Daoy (cell line): ENCODE measurements at places on chromosomes 3 and 15.

- peak; percentile 62 for DNase-seq
Observed at GRCh38 chr3:194584866-194585265, 48.4 kb downstream of the TMEM44 start.

GRCh38 chr3:100653604-100654294 lies 44.3 kb downstream of the ADGRG7 start:
- no peak for DNase-seq

DNA sequence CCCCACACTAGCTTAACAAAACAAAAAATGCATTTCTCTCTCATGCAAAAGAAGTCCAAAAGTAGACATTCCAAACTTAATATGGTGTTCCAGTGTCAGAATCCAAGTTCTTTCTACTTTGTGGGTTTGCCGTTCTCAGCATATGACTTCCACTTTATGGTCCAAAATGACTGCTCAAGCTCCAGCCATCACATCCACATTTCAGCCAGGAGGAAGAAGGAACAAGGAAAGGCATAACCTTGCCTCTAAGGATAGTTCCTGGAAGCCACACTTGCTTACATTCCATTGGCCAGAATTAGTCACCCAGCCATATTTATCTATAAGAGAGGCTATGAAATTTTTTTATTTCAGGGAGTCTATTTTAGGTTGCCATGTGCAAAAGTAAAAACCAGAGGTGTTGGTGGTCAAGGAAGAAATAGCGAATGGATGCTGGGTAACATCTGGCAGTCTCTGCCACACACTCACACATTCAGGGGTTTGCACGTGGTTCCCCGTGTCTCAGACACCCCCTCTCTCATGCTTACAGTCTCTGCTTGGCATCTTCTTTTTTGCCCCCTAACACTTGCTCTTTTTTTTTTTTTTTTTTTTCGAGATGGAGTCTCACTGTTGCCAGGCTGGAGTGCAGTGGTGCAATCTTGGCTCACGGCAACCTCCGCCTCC lies 69.3 kb downstream of the RPL39L start:
- no peak for DNase-seq

DNA sequence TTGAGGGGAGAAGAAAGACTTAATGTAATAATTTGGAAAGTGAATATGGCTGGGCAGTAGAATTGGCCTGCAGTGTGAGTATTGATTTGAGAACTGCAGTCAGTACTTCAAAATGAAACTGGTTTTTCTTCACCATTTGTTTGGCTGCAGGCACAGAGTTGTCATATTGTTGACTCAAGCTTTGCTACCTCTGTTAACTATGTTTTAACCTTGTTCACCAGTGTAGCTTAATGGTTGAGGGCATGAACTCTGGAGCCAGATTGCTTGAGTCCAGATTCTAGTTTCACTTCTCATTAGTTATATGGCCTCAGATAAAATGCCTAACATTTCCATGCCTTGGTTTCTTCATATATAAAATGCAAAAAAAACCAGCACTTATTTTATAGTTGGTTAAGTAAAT lies 64.1 kb downstream of the CFAP44 start:
- no peak for DNase-seq

- no peak for DNase-seq
Observed at GRCh38 chr3:15217841-15218267, 11.8 kb downstream of the CAPN7 start.

DNA sequence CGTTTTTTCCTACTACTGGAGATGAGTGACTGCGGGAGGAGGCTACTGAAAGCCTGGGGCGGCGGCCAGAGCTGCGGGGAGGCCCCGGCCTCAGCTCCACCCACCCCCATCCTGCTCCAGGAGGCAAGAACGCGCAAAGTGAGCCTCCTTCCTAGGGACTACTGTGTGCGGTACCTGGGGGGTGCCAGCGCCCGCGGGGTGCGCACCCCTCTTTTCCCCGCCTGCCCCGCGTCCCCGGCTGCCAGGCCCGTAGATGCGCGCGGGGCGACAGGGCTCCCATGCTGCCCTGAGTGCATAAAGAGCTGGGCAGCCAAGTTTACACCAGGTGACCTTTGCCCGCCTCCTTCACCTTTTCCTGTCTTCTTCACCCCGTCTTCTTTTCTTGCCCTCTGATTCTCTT lies 2.5 kb upstream of the USF3 start:
- DNase-seq: no peak

- DNase-seq: no peak
Observed at GRCh38 chr3:29568355-29568754, 287.5 kb downstream of the RBMS3 start.

- DNase-seq: no peak
Observed at GRCh38 chr3:131470377-131470776, 32.4 kb downstream of the MRPL3 start.

DNA sequence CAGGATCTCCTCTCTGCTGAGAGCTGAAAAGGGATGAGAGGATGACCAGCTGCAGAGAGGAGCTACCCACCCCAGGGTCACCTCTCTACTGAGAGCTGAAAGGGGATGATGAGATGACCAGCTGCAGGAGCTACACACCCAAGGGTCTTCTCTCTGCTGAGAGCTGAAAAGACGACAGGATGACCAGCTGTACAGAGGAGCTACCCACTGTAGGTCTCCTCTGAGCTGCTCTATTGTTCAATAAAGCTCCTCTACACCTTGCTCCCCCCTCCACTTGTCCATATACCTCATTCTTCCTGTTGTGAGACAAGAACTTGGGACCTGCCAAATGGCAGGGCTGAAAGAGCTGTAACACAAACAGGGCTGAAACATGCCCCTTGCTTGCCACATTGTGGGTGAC lies 149.9 kb downstream of the FMN1 start:
- no peak for DNase-seq

DNA sequence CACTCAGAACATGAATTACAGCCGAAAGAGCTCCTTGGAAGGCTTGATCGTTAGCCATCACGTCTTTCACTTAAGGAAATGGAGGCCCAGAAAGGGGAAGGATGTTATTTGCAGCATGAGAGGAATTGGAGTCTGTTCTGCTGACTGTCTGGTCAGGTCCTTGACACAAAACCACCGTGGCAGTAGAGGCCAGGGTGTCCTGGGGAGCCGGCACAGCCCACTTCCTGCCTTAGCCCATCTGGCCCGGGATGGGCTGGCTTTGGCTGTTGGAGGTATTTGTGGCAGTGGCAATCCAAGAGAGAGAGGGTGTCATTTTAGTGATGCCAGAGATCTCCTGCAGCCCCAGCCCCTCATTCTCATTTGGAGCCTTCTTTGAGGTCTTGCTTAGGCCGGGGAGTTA lies 37.4 kb downstream of the ST6GAL1 start:
- DNase-seq: no peak
